HuH-7 (cell line): ENCODE measurements at places on chromosomes 3 and 15.

GRCh38 chr15:52488830-52489229, 39.9 kb downstream of the MYO5A start:
- DNase-seq, result no peak

- DNase-seq, result no peak
Observed at GRCh38 chr3:38150780-38151528, 12.5 kb downstream of the MYD88 start.

- peak; percentile 78 for DNase-seq
Observed at GRCh38 chr15:68252925-68253534, 23.5 kb upstream of the CLN6 start.

DNA sequence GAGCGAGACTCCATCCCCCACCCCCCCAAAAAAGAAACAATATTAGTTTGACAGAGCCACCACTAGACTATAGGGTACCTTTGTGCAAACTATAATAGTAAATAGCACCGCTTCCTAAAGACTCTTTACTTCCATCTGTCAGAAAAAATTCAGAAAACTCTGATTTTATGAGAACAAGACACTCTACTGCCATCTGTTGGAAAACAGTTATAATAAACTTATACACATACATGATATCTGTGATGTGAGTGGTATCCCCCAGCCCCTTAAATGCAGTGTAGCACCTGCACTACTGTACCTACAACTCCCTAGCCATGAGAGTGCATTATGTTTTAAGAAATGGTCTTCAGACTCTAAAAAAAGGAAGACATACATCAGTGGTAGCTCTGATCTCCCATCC, 47.1 kb upstream of the CTDSPL start:
- DNase-seq, result peak; percentile 25

DNA sequence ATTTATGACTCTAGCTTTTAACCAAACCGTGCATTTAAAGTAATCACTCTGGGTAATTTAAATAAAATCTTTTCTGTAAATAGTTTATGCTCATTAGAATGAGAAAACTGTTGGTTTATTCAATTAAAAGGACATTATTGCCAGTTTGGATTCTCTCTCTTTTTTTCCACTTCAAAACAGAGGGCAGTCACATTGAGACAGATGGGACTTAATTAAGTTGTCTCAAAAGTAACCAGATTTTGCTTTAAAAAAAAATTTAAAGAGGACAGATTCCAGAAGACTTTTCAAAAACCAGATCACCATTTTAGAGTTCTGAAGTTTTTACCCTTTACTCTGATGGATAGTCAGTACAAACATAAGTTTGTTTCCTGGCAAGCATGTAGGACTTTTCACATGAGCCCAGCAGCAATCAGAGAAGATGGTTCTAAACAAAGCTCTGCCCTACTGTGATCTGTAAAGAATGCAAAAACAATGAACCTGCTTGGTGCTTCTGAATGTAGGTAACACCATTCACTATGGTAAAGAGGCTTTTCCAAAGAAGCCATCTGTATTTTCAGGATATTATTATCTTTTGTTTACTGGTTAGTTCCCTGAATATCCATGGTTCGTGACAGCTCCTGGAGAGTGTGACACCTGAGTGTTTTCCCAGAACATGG, 136.2 kb downstream of the LRTM1 start:
- no peak for DNase-seq

- DNase-seq, result no peak
Observed at GRCh38 chr3:141412087-141412935, 44.0 kb downstream of the ZBTB38 start.

GRCh38 chr15:49823987-49824774, 203.3 kb downstream of the DTWD1 start:
- DNase-seq, result no peak

DNA sequence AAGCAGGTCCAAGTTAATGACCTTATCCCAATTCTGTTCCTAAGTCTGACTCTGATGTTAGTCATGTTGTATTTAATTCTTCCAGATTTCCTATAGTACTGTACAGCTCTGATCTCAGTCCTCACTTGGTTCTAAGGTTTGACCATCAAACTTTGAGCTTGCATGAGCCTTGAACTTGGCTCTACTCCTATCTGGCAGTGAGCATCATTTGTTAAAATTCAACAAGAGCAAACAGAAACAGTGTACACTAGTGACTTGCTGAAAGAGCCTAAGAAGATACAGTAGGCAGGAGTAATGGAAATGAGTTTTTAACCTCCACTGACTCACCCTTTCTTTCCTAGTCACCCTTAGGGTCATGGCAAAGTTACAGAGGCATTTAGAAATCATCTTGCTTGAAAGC, 451.1 kb upstream of the TPRG1 start:
- no peak for DNase-seq

DNA sequence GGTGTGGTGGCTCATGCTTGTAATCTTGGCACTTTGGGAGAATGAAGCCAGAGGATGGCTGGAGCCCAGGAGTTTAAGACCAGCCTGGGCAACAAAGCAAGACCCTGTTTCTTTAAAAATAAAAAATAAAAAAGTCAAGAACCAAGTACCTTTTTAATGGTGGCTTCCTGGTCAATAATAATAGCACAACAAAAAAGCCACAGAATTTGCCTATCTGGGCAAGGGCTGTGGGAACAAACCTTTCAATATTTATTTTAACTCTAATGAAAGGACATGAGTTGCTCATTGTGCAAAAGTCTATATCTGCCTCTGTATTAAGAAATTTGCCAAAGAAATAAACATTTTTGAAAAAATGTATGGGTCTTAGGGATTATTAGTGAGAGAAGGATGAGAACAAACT, 2.1 kb downstream of the ZNF609 start:
- no peak for DNase-seq

GRCh38 chr3:113948015-113948917, 453 bp downstream of the ZDHHC23 start:
- peak; percentile 75 for DNase-seq

DNA sequence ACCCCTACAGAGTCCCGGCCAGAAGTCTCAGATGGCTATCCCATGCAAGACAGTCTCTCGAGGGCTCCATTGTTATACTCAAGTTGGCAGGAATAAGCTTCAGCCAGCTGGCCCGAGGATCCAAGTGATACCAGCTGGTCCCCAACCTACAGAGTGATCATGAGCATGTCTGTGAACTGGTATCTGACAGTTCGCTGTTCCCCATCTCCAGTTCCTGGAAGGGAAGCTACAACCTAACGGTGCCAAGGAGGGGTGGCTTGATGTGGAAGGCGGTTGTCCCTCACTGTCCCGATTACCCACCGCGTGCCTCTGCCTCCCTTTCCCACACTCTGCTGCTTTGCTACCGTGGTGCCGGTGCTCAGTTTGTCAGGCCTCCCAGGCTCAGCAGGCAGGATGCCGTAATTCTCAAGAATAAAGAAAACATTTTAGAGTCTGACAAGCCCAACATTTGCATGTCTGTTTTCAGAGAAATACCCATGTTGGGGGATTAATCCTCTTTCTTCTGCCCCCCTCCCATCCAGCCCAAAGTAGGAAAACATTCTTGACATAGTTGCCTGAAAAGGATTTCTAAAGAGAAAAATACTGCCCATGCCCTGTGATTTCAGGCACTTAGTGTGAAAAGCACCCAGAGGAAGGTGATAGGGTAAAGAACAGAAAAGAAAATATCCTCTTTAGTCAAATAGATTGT, 49.4 kb upstream of the HES1 start:
- no peak for DNase-seq

GRCh38 chr3:173912126-173912525, 514.6 kb downstream of the NLGN1 start:
- DNase-seq, result no peak

DNA sequence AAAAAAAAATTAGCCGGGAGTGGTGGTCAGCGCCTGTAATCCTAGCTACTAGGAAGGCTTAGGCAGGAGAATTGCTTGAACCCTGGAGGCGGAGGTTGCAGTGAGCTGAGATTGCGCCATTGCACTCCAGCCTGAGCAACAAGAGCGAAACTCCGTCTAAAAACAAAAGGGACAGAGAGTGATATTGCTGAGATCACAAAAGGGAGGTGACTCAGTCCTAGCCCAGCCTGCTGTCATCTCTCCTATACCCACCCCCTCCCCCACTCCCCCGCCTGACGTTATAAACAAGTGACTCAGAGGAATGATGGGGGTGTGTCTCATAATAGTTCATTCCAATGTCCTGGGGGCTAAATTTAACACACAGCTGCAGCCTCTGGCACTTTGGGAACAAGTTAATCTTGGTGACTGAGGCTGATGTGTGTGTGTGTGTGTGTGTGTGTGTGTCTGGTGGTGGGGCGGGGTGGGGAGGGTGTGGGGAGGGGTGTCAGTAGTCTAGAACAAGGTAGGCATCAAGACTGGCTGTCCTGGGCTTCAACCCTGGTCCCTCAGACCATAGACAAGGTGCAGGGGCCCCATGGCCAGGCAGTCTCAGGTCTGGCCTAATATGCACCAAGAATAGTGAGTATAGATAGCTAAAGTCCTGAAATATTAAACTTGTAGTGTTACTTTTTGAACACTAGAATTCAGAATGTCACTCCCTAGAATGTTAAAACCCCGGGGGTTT, 1.3 kb upstream of the KLHL40 start:
- peak; percentile 93 for DNase-seq

DNA sequence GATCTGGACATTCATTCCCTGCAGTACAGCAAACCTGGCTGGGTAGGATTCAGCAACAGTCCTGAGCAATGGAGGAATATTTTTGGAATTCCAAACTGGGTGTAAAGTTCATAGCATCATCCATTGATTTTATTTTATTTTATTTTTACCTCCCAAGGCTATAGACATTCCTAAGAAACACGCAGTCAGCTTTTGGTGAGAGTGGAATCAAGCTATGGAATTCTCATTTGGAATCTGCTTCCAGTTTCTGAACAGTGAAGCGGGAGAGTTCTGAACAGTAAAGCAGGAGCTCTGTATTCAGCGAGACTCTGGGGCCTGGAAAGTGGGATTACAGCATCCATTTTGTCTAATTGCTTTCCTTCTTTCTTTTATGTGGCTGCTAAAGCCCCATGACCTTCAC, 1.4 kb upstream of the PDZRN3 start:
- DNase-seq, result no peak

- DNase-seq, result no peak
Observed at GRCh38 chr3:23904545-23904944, 12.2 kb downstream of the NKIRAS1 start.

GRCh38 chr3:36941658-36942057, 3.2 kb downstream of the TRANK1 start:
- DNase-seq, result no peak

DNA sequence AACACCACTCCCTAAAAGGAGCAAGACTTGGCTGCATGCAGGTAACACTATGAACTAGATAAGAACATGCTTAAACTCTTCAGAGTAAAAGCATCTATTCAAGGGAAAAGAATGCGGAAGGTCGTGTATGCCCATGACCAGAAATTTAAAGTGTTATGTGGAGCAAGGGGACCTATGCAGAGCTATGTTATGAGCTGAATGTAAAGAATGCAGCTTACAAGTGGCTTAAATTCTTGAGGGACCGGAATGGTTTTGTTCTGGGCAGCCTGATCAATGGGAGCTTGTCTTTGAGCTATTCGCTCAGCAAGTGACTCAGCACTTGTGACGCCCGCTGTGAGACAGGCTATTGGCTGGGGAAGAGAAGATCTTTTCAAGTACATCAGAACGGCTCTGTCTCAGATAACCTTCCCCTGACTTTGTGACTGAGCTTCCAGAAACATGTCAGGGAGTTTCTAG, 367.5 kb upstream of the THBS1 start:
- DNase-seq, result no peak

- no peak for DNase-seq
Observed at GRCh38 chr15:58331560-58331912, 100.3 kb upstream of the LIPC start.

GRCh38 chr3:37653466-37653865, 208.2 kb upstream of the CTDSPL start:
- DNase-seq, result no peak

DNA sequence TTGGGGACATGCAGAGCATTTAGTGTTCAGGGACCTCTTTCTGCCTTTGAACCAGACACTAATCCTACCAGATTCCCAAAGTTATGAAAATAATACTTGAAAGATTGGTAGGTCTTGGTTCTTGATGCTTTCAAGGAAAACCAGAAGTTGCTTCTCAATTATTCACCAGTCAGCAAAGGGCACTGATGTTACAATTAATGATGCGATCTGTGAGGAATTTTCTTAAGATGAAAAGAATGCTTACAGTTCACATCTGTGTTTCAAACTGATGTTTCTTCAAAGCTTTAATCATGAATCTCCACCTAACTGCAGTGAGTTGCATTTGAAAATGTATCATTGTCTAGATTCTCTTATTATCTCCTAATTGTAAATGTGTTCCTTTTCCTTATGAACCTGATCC, 161.0 kb downstream of the NAALADL2 start:
- no peak for DNase-seq
